ENCODE measurements at places on chromosomes 1 and 21.

GRCh38 chr1:232628335-232629249 is 1.3 kb downstream of the SIPA1L2 start:
- DNase-seq: no peak

DNA sequence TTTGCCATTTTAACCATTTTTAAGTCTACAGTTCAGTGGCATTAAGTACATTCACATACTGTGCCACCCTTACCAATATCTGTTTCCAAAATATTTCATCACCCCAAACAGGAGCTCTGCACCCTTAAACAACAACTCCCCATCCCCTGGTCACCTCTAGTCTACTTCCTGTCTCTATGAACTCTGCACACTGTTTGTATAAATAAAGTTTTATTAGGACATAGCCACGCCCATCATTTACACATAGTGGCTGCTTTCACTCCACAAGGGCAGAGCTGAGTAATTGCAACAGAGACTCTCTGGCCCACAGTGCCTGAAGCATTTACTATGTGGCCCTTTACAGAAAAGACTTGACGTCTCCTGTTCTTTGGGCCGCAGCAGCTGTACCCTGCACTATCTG is 30.1 kb downstream of the KCNAB2 start:
- DNase-seq: no peak

DNA sequence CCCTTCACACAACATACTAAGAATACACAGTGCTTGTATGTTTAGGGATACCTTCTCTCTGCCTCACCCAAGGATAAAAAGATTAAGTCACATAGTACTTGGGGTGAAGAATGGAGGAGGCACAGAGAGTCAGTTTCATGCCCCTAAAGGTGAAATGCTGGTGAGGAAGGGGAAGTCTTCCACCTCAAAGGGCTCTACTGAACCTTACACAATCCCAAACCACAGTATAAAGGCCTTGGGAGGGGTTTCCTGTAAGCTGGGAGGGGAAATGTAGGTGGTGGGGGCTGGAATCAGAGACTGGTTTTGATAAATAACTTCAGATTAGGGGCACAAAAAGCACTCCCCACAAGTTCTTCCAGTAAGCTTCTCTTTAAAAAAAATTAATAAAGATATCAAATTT is 3.5 kb downstream of the MINDY1 start:
- no peak for DNase-seq

DNA sequence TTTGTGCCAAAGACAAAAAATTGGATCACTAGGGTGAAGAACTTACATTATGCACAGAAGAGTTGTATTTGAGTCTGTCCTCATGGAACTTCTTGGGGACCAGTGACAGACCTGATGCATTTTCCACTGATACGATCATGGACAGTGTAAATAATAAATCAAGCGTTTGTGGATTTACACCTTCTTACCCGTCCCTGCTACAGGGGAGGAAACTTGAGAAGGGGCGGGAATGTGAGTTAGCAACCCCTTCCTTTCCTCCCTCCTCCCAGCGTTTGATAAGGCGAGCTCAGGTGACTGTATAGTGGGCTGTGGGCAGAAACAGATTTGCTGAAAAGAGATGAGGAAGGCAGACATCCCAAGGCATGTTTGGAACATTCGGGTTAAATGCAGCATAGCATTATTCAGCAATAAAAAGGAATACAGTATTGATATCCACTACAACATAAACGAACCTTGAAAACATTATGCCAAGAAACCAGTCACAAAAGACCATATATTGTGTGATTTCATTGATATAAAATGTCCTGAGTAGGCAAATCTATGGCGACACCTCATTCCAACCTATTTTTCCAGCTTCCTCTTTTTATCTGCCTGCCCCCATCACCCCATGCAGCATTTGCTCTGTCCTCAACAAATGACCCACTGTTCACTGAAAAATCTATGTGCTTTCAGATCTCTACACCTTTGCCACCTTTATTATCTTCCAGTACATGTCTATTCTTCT is 128.7 kb downstream of the ZZZ3 start:
- DNase-seq: no peak

DNA sequence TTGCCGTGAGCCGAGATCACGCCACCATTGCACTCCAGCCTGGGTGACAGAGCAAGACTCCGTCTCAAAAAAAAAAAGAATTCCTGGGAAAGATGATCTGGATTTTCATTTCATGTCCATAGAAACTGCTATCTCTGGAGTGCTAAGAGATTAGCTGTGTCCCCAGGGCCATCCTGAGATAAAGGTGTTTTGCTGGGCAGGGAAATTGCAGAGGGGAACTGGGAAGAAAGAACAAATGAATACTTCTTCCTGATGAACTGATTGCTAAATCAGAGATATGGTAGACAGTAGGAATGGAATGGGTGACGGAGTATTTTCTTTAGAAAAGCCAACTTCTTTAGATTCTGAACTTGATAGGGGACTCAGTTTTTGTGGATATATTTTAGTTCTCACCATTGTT is 19.2 kb downstream of the SNRPE start:
- DNase-seq: no peak

DNA sequence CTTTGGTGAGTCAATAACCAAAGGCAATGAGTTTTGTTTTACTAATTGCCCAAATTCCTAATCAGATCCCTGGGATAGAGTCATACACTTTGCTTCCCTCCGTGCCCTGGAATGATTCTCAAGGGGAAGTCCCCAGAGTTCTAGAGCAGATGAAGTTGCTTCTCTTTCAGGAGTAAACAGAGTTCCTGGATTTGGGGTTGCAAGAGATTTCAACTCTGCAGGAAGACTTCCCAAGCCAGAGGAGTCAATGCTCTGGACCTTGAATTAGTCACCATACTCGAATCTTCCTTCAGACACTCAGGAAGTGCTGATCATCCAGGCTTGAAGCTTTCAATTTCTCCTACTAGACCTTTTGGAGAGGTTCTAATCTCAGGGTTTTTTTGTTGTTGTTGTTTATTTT is 39.6 kb downstream of the FCER1A start:
- DNase-seq: no peak

DNA sequence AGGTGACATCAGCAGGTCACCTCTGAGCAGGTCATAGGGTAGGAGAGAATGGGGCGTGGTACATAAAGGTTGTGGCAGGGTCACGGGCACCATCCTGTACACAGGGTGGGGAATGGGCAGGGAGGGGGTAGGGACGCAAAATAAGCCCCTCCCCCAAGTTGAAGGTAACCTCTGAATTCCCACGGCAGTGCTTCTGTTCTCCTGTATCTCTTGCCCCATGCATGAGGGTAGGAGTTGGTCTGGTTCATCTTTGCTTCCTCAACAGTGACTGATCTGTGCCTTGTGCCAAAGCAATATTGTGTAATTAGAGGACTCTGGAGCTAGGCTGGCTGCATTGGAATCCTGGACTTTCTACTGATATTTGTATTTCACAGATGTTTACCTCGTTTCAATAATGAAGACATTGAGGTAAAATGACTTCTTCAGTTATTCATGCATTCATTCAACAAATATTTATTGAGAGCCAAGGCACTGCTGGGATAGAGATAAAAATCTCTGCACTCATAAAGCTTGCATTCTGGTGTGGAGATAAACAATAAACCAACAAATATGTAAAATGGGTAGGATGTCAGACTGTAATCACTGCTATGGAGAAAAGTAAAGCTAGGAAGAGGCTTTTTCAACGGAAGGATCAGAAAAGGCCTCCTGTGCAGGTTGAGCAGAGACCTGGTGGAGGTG is 18.4 kb upstream of the GFI1 start:
- no peak for DNase-seq

Data from dorsolateral prefrontal cortex (tissue), 122 donors.